ENCODE measurements at places on chromosomes 1 and 21.
A peak's percentile ranks its signal among the peaks of the same experiment; 100 is the strongest.

DNA sequence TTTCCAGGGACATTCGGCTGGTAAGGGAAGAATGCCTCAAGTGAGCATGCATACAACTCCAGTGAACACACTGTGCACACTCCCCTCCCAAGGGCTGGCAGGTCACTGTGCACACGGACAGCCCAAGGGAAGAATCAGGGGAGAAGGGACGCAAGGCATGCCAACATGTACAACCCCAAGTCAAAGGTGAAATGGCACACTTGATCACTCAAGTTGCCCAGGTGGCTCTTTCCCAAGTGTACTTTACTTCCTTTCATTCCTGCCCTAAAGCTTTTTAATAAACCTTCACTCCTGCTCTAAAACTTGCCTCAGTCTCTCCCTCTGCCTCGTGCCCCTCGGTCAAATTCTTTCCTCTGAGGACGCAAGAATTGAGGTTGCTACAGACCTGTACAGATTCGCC, 13.5 kb upstream of the SLC1A7 start:
- DNase-seq, result no peak

DNA sequence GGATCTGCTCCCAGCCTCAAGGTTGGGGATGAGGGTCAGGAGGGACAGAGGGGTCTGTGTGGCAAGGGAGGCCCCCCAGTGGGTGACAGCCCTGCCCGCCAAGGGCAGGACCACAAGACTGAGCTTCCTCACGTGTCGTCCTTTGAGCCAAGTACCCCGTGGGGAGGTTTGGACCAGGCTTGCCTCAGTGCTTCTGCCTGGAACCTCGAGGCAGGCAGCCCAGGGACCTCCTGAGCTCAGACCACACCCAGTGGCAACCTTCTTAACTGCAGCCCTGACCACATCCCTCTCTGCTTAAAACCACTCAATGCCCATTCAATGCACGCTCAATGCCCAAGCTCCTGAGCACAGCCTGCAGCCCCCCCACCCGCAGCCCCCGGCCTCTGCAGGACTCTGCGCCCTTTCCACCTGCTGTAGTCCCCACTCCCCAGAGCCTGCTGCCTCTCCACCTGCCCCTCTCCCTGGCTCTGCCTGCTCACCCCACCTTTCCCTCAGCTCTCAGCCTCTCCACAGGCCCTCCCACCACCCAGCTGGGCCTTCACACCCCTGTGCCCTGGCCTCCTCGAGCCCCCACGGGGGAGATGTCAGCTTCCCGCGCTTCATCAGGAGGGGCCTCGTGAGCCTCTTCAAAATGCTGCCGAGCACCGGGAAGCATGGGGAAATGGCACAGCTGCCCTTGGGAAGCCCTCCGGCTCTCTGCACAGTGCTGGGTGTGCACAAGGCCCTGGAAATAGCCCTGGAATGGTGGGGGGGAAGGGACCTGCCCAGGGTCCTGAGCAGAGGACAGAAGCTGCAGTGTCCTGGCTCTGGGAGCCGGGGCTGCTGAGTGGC, 129.3 kb upstream of the VAMP3 start:
- no peak for DNase-seq

DNA sequence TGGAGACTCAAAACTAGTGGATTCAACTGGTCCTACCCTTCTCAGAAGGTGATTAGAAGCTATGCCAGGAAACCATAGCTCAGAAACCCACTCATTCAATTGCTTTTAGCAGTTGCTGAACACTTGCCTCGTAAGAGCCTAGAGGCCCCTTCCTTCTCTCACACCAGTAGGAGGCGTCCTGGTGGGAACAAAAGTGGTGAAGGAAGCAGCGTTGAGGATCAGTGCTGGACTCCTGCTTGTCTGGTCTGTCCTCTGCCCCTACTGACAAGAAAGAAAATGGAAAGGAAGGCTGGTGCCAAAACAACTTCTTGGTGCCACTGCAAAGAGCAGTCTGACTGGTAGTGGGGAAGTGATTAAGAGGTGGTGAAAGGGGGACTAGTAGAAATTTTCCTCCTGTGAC, 269.7 kb downstream of the LMO4 start:
- DNase-seq, result no peak

- peak; percentile 76 for DNase-seq
Observed at GRCh38 chr1:222974496-222974895, 159.7 kb downstream of the DISP1 start.

- no peak for DNase-seq
Observed at GRCh38 chr1:245234217-245235081, 79.7 kb downstream of the KIF26B start.

DNA sequence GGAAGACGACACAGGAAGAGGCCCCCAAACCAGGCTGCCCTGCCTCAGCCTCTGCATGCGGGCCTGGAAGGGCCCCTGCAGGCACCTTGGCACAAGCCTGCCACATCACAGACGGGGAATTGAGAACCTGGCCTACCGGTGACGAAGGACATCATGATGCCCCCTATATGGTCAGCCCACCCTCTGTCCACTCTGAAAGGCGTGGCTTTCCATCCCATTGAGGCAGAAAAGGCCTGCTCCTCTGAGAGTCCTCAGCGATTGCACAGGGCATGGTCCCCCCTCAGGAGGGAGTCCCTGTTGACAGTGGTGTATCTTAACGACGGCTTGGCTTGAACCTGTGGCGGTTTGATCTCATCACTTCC, 11.4 kb downstream of the KRTAP10-1 start:
- no peak for DNase-seq

GRCh38 chr1:9196129-9197040, 38.2 kb upstream of the H6PD start:
- DNase-seq, result peak; percentile 87

GRCh38 chr1:155989242-155990004, 11.1 kb upstream of the ARHGEF2 start:
- peak; percentile 88 for DNase-seq

All from adipocyte (in vitro differentiated cells).